ENCODE measurements at places on chromosomes 3 and 15. TPM values are rescaled to one million over a fixed set of nuclear protein-coding genes. Genes with fewer than 3 reads are reported as not detected.

DNA sequence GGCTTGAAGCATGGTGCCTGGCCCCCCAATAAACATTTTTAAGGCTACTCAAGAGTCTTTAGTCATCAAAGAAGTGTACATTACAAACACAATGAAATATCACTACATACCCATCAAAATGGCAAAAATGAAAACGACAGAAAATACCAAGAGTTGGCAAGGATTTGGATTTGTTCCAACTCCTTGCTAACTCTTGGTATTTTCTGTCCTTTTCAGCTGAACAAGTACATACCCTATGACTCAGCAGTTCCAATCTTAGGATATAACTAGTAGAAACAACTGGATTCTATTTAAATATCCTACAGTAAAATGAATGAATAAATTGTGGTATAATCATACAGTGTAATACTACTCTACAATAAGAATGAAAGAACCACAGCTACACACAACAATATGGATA, 25.1 kb upstream of the GABPB1 start:
- no peak for DNase-seq

DNA sequence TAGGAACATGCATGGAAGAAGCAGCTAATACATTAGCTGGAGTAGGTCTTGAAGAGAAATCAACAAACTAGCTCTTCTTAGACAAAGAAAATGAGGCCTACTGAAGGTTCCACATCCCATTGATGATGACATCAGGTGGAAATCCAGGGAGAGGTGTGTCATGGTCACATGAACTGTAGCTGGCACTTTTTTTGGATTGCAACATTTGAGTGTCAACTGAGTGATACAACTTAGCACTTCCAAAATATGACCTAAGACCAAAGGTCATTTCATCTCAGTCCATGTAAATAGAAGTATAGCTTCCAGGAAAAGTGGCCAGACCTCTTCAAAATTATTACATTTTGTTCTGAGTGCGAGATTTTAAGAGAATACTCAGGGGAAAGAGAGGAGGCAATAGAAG, 117.2 kb upstream of the MEIS2 start:
- DNase-seq, result no peak

The EXD1 gene
- total RNA-seq, result not detected

DNA sequence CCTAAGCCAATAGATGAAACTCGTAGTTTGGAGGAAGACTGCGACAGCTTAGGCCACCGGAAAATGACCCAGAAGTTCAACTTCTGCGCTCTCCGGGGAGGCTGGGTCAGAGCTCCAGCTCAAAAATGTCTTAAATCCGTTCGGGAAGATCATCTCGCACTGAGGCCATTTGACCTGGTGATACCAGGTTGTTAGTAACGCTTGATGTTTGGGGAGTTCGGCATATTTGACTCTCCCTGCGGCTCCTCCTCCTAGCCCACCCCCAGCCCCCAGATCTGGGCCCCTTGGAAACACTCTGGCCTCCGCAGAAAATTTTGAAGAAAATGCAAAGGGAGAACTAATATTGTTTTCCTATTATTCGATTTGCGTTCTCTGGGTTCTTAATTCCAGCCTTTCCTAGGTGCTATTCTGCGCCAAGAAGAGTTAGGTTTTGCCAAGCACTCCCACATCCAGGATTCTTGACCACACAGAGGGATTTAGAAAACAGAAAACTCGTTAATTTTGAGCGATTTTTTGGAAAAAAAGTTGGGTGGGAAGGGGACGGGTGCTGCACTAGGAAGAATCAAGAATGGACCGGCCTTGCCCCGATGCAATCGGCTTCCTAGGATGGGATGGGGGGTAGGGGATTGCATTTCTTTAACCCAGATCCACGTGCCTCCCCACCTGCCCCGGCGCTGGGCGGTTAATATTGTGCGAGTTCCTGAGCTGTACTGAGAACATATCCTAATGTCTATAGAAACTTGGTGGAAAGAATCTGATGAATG, 50.0 kb downstream of the ZIC4 start:
- DNase-seq, result no peak

DNA sequence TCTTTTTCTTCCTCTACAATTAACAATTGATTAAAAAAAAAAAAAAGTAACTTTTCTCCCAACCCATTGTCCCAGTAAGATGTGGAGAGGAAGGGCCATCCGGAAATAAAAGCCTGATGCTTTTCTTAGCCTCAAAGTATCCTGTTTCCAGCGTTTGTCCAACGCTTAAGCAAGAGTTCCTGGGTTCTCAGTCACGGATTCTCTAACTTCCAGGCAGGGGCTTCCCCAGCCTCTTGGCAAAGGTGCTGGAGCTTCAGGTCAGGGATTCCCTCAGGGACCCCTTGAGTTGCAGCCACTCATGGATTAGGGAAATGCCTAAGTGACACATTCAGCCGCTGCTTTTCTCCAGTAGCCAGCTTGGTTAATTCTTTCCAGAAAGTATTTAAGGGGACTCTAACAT, 22.3 kb upstream of the C2CD4B start:
- no peak for DNase-seq

- DNase-seq, result no peak
Observed at GRCh38 chr15:80832686-80833085, 53.5 kb downstream of the CEMIP start.

The VGLL3 gene
- total RNA-seq, result not detected

GRCh38 chr15:99925661-99926461, 192.6 kb upstream of the LYSMD4 start:
- peak; percentile 56 for DNase-seq

GRCh38 chr15:79064496-79064895, 26.1 kb downstream of the RASGRF1 start:
- no peak for DNase-seq

GRCh38 chr3:113232342-113232741, 21.0 kb downstream of the BOC start:
- DNase-seq, result no peak

- no peak for DNase-seq
Observed at GRCh38 chr3:29397406-29397805, 116.5 kb downstream of the RBMS3 start.

GRCh38 chr15:59557581-59557980, 54.0 kb upstream of the GCNT3 start:
- DNase-seq, result no peak

The SLC25A36 gene
- 67.5 TPM for total RNA-seq

GRCh38 chr15:100022391-100022790, 289.2 kb upstream of the LYSMD4 start:
- no peak for DNase-seq

- DNase-seq, result peak; percentile 7
Observed at GRCh38 chr15:81155375-81156218, 21.5 kb downstream of the CFAP161 start.

DNA sequence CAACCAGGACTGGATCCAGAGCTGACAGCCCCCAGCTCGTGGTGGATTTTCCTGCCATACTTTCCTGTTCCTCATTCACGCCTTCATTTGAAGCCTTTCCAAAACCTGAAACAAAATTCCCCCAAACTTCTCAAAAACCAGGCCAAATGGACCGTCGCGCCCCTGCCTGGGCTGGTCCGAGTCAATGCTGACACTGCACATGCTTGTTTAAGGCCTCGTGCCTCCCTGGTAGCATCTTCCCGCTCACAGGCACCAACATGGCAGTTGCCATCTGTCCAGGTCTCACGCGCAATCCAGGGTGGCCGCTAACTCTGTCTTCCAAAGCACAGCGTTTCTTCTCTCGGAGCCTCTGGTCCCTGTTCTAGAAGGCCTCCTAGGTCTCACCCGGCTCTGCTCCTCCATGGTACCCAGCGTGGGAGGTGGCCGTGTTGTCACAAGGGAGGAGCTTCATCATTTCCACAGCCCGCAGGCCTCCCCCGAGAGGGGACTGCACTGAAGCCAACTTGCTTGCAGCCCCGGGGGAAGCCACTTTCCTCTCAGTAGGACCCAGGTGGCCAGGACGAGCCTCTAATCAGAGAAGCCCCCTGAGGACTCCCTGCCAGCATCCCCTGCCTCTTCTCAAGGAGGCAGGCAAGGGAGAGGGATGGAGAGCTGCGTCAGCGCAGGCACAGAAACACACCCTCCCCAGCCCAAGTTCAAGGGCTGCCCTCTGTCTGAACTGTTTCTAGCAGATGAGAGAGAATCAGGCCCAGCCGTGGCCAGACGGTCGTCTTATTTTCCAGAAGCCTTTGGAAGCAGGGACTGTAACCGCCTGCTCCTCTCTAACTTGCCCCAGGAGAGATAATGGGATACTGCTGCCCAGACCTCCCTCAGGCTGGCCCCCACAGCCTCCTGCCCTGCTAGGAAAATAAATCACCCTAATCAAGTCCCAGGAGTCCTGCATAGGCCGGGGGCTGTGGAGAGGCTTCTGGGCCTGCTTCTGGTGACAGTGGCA, 152.8 kb upstream of the TLE3 start:
- no peak for DNase-seq

GRCh38 chr3:97680210-97680609, 84.3 kb upstream of the ARL6 start:
- DNase-seq, result no peak

- DNase-seq, result no peak
Observed at GRCh38 chr3:139113231-139113992, 68.7 kb upstream of the PRR23C start.

DNA sequence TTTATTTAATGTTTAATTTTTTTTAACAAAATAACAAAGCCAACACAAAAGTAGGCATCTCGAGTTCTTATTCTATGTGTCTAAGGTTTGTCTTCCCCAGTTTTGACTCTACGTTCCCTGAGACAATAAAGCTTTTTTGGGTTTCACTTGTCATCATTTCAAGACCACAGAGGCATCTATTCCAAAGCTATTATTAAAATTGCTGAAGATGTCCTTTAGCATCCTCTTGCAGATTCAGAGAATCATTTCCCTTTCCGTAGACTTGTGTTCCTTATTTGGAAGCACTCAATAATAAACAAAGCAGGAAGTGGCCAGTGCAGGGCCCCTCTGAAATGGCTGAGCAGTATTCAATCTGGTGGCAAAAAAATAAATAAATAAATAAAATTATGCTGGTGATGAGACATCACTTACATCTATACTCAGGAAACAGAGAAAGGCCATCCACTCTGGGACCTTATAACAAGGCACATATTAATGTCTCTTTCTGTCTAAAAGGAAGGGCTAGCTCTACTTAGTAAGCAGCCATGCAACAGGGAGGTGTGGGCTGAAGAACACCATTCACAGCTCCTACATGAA, 362.3 kb downstream of the WDR72 start:
- DNase-seq, result no peak

- DNase-seq, result peak; percentile 50
Observed at GRCh38 chr15:31325595-31326155, 960 bp upstream of the KLF13 start.

DNA sequence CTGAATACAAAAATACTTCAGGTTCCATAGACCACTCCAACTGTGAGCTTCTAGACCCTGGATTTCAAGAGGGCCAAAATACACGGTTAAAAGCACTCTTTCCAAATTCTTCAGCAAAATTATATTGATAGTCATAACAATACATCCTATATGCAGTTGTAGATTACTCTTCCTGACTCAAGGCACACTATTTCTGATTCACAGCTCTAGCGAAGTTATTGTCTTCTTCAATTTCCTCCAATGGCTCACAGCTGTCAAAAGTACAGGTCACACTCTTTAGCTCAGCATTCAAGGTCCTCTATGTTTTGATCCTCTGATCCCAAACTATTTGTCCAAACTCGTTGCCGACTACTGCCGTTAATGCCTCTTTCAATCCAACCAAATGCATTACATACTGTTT, 13.5 kb upstream of the CCDC80 start:
- no peak for DNase-seq

DNA sequence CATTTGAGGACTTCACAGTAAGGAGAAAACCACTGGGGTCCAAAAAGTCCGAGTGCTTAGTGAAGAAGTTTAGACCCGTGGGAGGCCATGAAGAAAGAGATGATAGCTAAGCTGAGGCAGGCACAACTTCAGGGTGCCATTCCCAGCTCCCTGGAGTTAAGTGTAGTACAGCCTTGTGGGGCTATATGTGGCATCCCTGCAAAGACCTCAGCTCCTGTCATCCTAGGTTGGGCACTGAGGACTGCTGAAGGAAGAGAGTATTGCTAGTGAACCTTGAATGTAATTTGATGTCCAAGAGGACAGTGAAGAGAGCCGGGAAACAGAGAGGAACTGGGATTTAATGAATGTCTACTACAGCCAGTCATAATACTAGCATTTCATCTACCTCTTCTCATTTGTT, 162.1 kb downstream of the AKAP13 start:
- no peak for DNase-seq

The GOLGA8K gene
- total RNA-seq, result not detected

The IL17RD gene
- 0.09 TPM for total RNA-seq

- no peak for DNase-seq
Observed at GRCh38 chr3:65508750-65509422, 529.8 kb downstream of the MAGI1 start.

All from activated T-cell treated with anti-CD3 and anti-CD28 coated beads, Interleukin-2, amount 50 U/mL, for 72 hours (primary cell).